RPMI7951 (cell line): ENCODE measurements at places on chromosomes 11 and 22.

- no peak for DNase-seq
Observed at GRCh38 chr11:56396047-56396446, 16.4 kb upstream of the OR5AL1 start.

- DNase-seq: no peak
Observed at GRCh38 chr11:68014947-68015447, 4.9 kb downstream of the ALDH3B1 start.

DNA sequence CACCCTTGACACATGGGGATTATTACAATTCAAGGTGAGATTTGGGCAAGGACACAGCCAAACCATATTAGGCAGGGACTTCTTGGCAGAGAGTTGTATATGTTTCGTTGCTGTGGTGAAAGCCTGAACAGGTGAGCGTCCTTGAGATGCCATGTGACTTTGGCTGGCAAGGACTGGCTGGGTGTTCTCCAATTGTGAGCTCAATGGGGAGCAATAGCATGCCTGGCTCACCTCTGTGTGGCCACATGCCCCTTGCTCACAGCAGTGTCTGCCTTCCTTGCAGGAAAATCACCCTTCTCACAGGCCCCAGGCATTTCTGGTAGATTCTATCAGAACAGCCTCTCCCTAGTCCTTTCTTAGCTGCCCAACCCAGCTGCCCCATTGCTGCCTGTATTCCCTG is 105.5 kb downstream of the PARVA start:
- no peak for DNase-seq

- no peak for DNase-seq
Observed at GRCh38 chr11:17778956-17779860, 44.6 kb downstream of the KCNC1 start.

GRCh38 chr22:39634530-39635405 is 64.2 kb downstream of the CACNA1I start:
- DNase-seq: peak; percentile 84

GRCh38 chr22:17097701-17098100 is 12.9 kb downstream of the IL17RA start:
- DNase-seq: no peak

GRCh38 chr22:19615867-19616581 is 91.8 kb upstream of the CLDN5 start:
- DNase-seq: no peak

DNA sequence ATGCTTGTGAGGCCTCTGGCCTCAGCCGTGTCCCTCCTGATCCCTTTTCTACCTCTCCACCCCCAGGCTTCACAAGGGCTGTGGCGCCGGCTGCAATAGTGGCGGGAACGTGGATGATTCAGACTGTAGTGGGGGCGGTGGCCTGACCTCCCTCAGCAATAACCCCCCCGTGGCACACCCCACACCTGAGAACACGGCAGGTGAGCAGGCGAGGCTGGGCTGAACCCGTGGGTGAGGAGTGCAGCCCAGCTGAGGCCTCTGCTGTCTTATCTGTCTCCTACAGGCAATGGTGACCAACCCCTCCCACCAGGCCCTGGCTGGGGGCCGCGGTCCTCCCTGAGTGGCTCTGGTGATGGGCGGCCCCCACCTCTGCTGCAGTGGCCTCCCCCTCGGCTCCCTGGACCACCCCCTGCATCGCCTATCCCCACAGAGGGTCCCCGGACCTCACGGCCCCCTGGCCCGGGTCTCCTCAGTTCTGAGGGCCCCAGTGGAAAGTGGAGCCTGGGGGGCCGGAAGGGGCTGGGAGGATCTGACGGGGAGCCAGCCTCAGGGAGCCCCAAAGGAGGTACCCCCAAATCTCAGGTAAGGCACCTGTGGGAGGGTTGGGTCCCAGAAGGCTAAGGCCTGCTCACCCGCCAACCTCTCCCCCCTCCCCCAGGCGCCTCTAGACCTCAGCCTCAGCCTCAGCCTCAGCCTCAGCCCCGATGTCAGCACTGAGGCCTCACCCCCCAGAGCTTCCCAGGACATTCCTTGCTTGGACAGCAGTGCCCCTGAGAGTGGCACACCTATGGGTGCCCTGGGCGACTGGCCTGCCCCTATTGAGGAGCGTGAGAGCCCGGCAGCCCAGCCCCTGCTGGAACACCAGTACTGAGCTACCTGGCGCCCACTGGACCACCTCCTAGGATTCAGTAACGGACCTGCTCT is 1.5 kb upstream of the SIPA1 start:
- no peak for DNase-seq

- no peak for DNase-seq
Observed at GRCh38 chr22:45058622-45058912, 48.8 kb upstream of the PHF21B start.

GRCh38 chr11:82818409-82819043 is 81.7 kb downstream of the PRCP start:
- no peak for DNase-seq

DNA sequence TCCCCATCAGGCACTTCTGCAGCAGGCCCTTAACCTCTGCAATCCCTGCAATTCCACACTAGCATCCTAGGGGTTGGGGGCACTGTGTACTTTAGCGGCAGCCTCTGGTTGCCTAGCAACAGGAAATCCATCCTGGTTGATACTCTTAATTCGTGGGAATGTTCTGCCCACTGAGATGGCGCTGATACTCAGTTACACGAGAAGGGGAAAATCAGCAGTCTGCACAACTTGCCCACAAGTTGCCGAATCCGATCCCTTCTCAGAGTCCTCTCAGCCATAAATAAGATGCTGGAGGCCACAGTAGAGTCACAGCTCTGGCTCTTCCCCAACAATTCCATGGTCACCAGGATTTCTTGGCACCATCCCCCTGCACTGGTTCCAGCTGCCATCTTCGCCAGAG is 57.6 kb upstream of the CRYBB3 start:
- DNase-seq: no peak

DNA sequence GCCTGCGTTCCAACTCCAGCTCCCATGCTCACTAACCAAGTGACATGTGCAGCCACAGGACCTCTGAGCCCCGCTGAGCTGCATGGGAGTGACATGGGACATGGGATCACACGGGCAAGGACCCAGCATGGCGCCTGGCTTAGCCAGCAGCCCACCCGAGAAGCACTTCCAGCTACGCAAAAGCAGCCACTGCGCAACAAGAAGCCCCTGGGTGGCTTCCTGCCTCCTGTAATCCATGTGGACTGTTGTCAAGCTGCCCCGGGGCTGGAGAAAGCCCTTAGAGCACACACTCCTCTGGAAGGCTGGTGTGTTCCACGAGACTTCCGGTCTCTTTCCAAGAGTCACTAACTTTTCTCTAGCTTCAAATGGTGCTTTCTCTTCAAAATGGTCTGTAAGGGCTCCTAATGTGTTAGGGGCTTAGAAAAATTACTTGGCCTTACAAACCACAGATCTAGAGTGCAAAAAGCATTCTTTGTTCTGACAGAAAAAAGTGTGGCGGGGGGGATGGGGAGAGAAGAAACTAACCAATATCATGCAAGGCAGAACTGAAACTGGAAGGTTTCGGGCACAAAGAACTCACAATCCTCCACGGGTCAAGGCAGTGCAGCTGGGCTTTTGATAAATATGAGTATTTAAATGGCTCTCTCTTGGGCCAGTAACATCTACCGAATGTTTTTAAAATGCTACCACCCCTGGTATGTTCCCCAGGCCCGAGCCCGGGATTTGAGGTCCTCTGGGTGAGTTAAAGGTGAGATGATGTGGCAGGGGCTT is 5.5 kb downstream of the C11orf24 start:
- DNase-seq: peak; percentile 34

DNA sequence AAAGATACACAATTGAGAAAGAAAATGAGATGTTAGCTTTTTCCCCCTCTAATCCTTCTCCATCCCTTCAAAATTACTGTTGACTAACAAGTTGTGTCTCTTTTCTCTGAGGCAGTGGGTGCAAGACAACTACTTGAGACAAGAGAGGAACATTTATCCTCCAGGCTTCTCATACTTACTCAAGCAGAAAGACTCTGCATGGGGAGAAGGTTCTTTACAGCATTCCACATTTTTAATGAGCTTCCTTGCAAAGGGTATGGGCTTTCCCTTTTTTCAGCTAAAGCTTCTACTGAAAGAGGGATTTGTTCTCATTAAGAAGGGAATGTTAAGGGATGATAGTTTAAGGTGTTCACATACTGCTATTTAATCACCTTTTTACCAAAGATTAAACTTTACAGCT is 47.8 kb downstream of the PAX6 start:
- DNase-seq: no peak

GRCh38 chr11:57306161-57306876 is 18.4 kb downstream of the TNKS1BP1 start:
- DNase-seq: no peak

DNA sequence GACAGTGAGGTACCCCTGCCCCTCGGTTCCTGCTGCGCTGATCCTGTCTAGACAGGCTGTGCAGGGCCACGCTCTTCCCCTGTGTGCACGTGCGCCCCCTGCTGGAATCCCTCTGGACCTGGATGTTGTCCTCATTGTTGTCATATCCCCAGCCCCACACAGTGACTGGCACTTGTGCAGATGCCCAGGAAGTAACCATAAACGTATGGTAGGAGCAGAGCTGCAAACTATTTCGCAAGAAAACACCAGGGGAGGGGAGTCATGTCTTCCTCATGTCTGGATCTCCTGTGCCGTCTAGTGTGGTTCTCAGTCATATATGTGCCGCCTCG is 114.7 kb downstream of the CRYBB2 start:
- DNase-seq: peak; percentile 27

DNA sequence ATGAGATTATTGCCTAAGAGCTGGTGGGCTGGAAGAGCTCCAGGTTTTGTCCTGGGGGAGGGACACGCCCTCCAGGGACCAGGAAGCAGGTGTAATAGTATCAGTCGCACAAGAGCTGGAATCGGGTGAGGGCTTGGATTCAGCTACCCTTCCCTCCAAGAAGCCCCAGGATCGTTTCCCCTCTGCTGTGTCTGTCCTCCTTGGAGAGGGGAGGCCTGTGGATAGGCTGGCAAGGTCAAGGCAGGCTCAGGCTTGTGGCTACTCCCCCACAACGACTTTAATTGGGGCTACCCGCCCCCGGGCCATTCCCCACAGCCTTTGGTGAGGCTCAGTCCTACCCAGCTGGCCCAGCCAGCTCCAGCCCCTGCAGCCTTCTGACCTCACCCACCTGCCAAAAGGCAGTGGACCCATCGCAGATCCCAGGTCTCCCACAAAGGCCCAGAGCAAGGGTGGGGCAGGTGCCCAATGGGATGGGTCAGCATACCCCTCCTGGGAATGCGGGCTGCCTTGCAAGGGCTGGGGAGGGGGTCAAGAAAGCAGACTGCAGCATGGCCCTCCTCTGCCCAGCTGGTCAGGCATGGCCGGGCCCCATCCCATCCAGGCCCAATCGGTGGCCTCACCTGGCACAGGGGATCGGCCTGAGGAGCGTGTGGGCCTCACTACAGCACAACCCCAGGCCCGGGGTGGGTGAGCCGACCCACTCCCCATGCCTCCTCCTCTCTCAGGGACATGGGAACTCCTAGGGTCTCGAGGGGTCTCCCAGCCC is 1.0 kb downstream of the CTSD start:
- peak; percentile 73 for DNase-seq

GRCh38 chr11:8767466-8768142 is 85.0 kb downstream of the RPL27A start:
- peak; percentile 75 for DNase-seq

- DNase-seq: peak; percentile 78
Observed at GRCh38 chr11:45259592-45259991, 26.5 kb downstream of the SYT13 start.

DNA sequence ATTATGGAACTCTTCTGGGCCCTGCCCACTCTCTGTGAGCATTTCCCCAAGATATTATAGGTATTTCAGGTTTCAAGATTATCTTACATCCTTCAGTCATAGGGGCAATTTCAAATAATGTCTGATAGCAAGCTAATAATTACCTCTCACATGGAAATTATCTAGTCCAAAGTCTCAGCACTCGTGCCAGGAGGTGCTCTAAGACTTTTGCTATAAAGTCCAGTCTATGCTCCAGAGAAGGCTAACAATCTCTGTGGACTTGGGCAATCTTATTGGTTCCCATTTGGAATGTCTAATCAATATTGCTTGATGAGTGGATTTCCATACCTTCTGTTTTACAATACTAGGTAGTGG is 5.4 kb downstream of the TREH start:
- no peak for DNase-seq

DNA sequence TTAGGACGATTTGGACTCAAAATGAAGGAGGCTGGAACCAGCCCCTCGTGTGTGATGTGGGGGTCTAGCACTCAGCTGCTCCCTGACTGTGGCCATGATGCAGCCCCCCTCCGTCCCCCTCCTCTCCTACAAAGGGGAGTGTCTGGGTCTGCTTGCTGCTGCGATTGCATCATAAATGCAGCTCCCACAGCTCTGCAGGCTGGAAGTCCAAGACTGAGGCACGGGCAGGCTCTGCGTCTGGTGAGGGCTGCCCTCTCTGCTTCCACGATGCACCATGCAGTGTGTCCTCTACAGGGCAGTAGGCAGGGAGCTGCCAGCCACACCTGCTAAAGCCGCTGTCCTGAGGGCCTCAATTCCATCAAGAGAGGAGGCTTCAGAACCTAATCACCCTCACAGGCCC is 432.1 kb downstream of the BRD1 start:
- DNase-seq: no peak

- DNase-seq: no peak
Observed at GRCh38 chr11:102589047-102589459, 36.1 kb downstream of the MMP20 start.

DNA sequence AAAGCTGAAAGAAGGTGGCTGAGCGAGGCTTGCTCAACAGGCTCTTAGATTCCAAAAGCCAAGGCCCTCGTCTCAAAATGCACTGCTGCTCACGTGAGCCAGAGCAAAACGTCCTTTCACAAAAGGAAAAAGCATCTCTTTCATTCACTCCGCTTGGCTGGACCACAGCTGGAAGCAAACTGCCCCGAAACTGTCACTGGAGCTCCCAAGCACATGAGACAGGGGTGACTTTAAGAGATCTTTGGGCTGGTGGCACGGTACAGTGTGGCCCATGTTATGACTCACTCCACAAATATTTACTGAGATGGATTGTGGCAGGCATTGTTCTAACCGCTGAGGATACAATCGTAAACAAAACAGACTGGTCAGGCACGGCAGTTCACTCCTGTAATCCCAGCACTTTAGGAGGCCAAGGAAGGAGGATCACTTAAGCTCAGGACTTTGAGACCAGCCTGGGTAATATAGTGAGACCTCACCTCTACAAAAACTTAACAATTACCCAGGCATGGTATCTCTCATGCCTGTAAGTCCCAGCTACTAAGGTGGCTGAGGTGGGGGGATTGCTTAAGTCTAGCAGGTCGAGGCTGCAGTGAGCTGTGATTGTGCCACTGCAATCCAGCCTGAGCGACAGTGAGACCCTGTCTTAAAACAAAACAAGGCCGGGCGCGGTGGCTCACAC is 3.6 kb downstream of the PLA2G6 start:
- peak; percentile 96 for DNase-seq

- DNase-seq: peak; percentile 53
Observed at GRCh38 chr11:124669193-124669592, 4.3 kb downstream of the SIAE start.
